Cortex of kidney (tissue), 1 donor: ENCODE measurements at places on chromosomes 2 and 18.

- no peak for DNase-seq
Observed at GRCh38 chr2:199070322-199070949, 387.3 kb downstream of the SATB2 start.

DNA sequence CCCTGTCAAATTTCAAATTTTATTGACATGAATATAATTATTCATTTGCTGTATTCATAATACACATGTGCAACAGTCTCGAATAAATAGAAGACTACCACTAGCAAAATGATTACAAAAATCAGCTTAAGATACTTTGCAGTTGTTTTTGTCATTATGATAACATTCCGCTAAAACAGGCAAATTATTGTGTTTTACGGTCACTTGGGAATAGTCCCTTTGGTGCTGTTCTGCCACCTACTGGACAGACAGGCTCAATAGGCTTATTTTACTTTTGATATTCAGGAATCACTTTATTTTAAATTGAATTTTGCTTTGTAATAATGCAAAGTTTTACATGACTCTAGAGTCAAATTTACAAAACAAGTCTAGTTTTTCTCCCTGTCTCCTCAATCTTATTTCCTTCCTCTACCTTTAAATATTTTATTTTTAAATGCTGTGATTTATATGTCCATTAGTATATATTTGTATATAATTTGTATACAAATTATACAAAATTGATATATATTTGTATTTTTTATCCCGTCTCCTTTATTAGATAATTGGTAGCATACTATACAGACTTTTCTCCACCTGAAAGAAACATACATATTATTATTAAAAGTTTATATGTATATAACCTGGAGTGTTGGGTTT, 456.3 kb downstream of the DLGAP1 start:
- no peak for DNase-seq

DNA sequence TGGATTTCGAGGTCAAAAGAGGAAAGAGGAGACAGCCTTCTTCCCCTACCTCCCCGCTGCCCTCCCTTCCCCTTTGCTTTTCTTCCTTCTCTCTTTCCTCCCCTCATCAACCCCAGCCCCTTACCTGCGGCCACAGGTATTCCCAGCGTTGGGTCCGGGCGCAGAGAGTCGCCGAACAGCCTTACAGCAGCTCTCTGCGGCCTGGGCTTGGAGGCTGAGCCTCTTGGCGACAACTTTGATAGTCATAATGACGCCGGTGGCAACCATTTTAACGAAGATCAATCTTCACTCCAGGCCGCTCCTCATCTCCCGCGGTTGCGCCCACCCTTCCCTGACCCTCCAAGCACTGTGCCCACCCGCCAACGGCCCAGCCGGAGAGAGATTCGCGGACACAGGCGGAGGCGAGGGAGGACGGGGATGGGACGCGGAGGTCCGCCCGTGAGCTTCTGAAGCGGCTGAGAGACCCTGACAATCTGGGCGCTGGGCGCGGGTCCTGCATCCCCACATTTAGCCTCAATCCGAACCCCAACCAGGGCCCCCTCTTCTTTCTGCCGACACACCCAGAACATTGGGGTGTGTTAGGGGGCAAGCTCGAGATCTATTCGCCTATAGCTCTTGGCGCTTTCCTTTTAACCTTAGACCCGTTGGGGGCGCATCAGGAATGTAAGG, 1.5 kb upstream of the EVX2 start:
- no peak for DNase-seq

DNA sequence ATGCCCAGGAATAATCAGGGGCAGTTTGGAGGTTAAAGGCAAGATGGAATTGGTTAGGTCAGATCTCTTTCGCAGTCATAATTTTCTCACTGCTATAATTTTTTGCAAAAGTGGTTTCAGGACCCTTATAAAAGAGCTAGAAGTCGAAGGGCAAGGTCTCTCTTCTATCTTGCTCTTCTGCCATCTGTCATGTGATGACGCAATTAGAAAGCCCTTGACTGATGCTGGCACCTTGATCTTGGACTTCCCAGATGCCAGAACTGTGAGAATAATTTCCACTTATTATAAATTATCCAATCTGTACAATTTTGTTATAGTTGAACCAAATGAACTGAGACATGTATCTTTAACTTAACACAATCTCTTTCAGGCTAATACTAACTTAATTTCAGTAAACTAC, 6.3 kb upstream of the RALBP1 start:
- DNase-seq = no peak

DNA sequence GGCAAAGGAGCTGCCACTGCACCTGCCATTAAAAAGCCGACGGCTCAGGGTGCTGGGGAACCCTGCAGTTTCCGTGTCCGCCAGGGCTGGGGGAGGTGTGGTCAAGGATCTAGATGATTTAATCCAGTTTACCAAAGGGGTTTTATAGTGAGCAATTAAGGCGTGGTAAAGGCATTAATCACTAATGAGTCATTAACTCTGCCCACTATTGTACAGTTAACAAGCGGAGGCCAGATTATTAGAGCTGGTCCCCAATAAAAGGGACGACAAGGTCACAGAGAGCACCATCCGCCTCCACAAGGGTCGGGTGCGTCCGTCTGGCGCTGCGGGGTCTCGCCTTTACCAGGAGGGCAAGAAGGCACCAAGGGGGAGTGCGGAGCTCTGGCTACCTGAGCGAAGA, 9.6 kb downstream of the RAX start:
- no peak for DNase-seq

DNA sequence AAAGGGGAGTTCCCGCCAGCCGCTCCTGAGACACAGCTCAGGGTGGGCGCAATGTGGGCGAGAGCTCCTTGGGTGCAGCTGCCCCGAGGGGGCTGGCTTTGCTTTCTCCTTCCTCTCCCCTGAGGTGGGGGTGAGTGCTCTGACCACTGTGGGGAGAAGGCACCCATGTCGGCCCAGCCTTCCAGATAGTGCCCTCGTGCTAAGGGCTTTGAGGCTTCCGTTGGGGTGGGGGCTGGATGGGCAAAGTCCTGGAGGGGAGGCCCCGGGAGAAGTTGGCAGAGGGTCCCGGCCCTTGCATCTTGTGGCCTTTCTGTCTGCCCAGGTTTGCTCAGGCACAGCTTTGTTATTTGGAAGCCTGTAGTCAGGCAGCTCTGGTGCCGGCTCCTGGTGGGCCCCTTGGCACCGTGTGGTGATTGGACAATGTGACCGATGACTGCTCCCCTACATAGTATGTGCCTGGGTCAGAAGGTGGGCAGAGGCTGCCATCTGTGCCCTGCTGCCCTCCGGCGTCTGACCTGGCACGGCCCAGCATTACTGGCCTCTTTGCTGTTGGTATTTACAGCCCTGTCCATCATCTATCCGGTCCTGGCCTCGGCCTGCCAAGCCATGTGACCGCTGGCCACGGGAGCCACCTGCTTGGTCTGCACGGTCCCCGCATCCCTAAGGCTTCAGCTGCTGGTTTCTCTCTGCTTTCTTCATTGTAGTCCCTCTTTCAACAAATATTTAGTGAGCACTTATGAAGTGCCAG, 50.8 kb downstream of the TWIST2 start:
- no peak for DNase-seq

DNA sequence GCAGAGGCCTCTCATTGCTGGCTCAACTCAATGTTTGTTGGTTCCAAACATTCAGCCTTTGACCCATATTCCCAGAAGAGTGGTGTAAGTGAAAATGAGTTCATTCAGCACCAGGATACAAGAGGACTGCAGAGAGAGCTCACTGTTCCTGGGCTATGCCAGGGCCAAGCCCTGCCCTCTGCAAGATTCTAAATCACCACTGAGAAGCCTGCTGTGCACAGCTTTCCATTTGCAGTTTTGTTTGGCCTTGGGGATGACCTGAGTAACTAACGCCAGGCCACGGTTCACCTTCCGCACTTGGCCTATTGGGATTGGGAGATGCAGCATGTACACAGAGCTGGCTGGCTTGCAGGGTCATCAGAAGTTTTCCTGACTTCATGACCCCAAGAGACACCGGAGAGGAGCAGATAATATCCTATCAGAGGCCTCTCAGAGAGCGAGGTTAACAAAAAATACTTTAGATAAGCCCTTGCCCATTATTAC, 12.6 kb downstream of the GKN1 start:
- DNase-seq = no peak
